ENCODE measurements at places on chromosomes 1 and 21.

- DNase-seq = no peak
Measured at GRCh38 chr1:19941206-19941568, 17.8 kb upstream of the PLA2G2E start.

DNA sequence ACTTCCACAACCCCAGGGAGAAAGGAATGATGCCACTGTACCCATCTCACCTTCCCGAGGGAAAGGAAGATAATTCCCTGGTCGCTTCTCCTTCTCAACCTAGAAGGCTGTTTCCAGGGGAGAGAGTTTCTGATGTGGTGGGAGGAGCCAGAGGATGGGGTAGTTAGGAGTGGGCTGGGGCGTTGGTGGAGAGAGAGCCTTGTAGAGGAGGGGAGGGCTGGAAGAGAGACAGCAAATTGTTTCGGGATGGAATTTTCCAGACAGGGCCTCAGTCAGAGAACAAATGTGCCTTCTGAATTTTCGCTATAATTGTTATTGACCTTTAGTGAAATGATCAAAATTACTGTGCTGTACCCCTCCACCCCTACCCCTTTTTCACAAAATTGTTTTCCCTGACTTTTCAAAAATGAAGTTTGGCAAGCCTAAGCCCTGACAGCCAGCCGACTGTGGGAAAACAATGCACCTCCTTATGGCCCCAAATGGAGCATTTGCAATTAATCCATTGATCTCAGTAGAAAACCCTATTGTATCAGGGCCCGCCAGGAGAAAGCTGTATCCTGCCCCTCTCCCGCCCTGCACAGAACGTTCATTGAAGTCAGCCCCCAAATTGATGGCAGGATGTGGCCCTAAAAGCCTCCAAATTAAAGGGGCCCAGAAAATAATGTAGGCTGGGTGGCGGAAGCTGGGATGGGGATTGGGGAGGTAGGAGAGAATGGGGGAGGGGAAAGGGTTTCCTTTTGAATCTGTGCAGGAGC lies 69.1 kb upstream of the JUN start:
- DNase-seq = no peak

DNA sequence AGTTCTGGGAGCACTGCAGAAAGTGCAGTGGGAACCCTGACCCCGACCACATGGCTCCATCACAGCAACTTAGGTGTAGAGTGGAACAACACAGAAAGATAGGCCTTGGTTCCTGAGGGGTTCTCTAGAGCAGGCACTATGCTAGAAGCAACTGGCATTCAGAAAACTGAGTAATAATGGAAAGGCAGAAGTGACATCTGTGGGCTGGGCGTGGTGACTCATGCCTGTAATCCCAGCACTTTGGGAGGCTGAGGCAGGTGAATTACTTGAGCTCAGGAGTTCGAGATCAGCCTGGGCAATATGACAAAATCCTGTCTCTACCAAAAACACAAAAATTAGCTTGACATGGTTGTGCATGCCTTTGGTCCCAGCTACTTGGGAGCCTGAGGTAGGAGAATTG lies 5.3 kb downstream of the MRPS15 start:
- no peak for DNase-seq

DNA sequence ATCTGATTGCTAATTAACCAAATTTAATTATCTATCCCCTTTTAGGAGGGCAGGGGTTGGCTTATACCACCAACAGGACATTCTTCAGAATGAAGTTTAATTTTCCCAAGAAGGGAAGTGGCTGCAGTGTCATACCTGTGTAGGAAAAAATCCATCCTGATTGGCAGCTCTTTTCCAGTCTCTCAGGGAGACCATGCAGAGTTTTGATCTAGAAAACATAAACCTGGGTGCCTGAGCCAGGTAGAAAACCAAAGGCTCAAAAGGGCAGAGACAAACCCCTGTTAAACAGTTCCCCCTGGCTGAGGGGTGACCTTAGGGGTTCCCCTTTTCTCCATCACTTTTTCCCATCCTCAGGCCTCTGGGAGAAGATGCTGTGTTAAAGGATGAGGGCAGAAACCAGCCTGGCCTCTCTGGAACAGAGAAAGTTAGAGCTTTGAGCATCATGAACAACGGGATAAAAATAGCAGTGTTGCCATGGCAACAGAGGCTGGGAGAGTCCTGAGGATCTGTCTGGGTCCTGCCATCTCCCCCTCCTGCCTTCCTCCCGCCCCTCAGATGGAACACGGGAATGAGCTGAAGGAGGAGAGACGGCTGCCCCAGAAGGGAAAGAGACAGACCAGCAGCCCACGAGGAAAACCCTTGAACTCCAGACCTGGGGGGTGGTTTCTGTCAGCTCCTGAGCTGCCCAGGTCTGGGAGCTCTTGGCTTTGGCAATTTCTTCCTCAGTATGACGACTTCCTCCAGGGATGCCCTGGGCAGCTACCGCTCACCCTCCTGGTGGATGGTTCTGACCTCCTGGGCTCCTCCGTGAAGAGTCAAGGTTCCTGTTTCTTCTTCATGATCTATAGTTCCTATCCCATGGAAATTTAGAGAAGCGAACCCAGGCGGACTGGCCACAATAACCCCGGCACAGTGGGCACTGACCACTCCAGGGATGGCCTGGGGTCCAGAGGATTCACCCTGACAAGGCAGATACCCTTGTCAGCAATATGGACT lies 14.0 kb upstream of the LEMD1 start:
- DNase-seq = no peak

DNA sequence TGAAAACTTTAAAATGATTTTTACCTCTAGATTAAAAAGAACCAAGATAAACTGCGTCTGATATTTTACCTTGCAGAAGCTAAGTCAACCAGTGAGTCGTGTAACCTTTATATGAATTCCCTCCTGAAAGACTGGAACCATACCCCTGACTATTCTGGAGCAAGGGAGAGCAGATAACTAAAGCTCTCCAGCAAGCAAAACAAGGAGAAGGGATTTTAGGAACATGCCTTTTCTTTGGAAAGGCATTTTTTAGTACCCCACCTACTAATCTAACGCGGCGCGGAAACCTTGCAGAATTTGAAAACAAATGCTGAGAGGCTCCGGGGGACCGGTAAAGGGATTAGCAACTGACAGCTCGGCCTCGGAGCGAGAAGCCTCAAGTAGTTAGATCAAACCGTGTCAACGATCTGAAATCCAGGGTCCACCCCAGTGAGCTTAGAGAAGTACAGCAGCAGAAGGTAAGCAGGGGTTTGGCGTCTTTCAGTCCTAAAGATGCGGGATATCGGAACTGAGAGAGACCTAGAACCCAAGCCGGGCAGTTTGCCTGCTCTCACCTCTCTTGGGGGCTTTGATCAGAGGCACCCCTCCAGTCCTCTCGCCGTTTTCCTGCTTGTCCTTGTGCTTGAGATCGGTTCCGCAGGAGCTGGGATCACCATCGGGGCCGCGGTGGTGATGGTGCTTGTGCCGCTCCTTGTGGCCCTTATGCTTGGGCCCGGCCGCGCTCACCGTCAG lies 954 bp downstream of the RSBN1 start:
- DNase-seq = peak; percentile 22

DNA sequence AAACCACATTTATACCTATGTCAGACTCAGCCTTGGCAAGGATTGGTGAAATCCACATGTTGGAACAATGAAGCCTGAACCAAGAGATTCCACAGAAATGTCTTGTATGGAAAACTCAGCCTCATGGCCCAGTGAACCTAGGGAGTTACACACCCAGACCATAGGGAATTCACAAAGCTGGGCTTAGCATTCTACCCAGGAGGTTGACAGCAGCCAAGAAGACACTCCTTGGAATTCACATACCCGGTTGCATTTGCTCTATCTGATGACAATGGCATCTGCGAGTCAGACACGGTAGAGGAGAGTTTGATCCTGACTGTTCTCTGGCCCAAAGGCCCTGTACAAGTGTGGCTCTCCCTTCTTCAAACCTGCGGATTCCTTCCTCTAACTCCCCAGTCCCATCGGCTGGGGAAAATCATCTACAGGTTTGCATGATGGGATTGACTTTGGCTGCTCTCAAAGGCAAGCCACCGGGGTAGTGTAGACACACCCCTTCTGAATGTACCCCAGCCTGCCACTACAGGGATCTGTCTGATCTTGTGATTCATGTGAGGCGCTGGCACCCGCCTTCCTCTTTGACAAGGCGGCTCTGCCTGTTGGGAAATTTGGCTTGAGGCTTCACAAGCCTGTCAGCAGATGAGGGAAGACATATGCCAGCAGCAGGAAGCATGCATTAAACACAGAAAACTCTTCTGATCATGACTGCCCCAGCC lies 297.3 kb upstream of the KAZN start:
- DNase-seq = peak; percentile 6

DNA sequence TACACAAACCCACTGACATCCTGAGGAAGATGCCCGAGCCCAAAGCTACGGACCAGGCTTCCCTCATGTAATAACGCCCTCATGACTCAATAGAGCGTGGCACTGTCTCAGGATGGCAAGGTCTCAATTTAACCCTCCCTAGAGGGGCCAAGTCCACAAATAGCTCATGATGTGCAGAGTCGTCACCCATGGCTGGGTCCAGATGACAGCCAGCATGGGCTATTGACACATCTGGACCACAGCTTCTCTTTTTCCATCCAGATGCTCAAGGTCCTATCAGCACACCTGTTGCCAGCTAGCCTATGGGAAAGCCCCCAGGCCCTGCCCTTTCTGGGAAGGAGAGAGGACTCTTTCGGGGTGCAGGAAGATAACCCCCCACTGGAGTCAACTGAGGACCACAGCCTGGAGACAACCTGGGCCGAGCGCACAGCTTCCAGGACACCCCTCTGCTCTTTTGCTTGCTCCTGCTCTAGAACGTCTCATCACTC lies 2.8 kb downstream of the LAPTM5 start:
- no peak for DNase-seq

GRCh38 chr1:63802109-63802508 lies 28.3 kb downstream of the ROR1 start:
- no peak for DNase-seq

- DNase-seq = no peak
Measured at GRCh38 chr1:2137257-2138121, 57.1 kb downstream of the FAAP20 start.

DNA sequence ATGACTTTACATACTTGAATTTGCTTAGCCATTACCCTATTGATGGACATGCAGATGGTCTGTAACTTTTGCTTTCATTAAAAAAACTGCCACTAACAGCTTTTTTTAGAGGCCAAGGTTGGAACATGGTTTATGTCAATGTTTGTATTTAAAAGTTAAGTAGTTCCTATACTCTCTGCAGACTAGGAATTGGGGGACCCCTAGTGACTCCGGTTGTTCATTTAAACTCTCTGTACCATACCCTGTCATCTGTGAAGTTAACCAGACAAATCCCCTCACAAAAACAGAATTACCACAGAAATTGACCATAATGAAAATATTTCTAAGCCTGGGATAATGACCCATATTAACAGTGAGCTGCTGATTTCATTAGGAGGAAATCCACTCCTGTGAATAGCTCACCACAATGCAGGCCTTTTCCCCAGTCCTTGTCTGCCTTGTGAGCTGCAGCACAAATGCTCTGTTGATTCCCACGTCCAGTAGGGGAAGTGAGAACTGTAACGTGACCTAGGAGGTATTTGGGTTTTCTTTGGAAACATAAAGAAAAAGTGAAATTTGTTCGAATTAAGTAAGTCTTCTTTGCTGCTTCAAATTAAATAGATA lies 30.2 kb upstream of the CD101 start:
- no peak for DNase-seq

DNA sequence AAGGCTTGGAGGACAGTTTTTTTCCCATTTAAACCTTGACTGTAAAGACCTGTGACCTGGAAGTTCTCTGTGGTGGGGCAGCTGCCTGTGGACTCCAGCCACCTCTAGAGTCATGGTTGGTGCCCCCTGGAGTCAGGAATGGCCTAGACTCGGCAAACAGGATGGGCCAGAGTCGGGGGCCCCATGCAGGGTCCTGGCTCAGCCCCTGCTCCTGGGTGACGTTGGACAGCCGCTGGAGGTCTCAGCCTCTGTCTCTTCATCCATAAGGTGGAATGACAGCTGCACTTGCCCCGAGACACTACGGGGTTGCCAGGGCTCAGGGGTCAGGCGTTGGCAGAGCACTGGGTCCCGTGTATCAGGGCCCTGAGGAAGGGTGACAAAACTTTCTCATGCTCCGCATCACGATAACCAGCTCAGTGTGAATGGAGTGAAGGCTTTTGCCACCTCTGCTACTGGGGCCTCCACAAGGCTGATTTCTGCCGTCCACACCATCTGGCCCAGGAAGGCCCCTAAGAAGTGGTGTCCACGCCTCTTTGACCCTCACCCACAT lies 58.5 kb upstream of the TTC34 start:
- no peak for DNase-seq

- DNase-seq = no peak
Measured at GRCh38 chr1:231108516-231109302, 53.1 kb upstream of the TRIM67 start.

GRCh38 chr1:59994302-59995198 lies 68.0 kb upstream of the CYP2J2 start:
- DNase-seq = peak; percentile 90

DNA sequence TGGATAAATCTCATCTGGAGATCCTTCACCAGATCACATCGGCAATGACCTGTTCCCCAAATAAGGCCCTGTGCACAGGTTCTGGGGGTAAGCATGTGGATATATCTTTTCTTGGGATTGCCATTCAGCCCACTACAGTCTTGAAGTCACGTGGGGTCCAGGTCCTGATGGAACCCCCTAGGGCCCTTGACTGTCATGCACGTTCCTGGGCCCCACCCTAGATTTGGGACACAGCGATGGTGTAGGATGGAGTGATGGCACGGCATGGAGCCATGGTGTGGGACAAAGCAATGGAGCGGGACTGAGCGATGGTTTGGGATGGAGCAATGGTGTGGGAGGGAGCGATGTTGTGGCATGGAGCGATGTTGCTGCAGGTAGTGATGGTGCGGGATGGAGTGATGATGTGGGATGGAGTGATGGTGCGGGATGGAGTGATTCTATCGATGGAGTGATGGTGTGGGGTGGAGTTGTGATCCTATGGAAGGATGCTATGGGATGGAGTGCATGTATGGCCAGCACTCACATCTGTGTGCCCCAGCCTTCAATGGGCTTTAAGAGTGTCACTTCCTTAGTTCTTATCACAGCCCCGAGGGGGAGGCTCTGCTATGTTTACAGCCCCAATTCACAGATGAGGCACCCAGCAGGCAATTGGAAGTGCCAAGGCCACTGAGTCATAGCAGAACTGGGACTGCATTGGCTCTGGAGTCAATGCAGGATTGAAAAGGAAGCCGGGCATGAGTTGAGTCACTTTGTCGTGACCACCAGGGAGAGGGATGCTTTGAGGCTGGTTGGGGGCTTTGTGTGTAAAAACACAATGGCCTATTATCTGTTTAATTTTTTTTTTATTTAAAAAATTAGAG lies 97.0 kb upstream of the C1orf174 start:
- DNase-seq = no peak

DNA sequence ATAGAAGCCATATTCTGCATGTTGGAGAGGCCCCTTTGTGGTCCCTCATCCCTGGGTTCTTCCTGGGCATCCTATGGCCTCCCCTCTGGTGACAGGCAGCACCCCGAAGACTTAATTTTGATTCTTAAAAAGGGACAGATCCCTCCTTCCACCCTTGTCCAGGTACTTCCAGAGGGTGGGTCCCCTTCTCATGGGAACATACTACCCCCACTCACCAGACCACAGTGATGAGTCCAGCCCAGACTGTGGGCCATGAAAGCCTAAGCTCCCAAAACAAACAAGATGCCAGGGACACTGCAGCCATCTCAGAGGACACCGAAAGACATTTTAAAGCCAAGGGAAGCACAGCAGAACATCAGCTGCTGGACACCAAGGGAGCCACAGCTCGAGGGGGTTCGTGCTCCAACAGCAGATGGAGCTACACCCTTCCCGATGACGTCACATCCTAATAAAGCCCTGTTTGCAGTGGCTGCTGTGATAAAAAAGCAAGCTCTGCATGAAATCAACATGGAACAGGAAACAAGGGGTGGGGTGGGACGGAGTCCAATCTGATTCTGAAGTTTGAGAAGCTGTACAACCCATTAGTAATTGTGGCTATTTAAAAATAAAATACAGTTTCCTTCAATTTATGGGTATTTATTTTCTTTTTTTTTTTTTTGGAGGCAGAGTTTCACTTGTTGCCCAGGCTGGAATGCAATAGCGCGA lies 32.4 kb downstream of the GNB1 start:
- DNase-seq = peak; percentile 97

Measured in fibroblast of the aortic adventitia (primary cell).